ENCODE measurements at places on chromosomes 2 and 18.

DNA sequence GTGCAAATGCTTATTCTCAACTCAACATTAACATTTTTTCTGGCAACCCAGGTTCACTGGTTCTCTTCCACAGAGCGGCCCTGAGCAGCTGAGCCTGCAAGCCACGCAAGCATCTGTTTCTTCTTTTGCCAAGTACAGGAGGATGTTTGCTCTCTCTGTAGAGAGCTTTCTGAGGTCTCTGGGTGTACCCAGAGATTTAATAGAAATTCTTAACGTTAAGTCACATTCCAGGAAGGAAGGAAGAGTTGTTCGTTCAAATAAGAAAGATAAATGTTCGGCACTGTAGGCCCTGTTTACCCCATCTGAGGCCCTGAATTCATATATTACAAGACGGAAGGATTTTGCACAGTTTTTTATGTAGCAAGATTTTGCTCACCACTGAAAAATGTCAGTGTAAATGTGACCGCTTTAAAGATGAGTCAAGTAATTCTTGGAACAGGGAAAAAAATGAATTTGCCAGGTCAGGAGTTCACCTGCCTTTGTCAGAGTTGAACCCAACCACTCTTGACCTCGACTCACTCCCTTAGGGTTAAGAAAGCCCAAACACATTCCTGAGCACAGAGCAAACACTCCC is 30.1 kb downstream of the KCTD18 start:
- DNase-seq, result no peak

DNA sequence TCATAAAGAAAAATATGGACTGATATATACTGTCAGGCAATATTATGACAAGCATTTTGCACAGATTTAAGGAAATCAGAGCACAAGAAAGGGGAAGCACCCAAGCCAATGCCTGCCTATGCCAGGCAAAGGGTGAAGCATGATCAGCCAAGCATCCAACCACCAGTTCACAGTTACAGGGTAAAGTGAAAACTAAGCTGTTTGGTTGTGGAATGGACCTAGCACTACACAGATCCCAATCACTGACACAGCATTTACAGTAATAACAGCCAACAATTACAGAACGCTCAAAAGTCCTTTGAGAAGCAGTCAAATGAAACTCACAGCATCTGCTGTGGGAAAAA is 90.3 kb downstream of the SP3 start:
- no peak for DNase-seq

DNA sequence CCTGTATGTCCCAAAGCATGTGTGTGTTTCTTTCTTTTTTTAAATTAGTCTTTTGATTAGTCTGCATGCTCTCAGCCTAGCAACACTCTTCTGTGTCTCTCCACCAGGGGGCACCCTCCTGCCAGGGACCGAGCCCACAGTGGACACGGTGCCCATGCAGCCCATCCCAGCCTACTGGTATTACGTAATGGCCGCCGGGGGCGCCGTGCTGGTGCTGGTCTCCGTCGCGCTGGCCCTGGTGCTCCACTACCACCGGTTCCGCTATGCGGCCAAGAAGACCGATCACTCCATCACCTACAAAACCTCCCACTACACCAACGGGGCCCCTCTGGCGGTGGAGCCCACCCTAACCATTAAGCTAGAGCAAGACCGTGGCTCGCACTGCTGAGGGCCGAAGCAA is 93.8 kb downstream of the NRP2 start:
- no peak for DNase-seq

DNA sequence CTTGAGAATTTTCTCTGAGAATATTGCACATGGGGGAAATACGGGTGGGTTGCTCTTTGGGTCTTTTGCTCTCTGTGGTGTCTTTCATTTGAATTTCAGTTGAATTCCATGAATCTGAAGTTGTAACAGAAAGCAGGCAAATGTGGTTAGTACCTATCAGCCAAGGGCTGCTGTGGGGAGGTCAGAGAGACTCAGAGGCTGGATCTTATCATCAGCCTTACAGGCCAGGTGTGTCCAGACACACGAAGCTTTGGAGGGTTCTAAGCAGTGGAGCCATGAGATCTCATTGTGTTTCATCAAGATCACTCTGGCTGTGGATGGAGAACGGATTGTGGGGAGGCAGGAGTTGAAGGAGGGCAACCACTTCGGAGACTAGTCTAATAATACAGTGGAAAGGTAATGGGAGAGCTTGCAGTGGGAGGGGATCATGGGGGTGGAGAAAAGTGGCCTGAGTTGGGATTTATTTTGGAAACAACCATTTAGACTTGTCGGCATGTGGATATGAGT is 68.1 kb downstream of the GNAL start:
- DNase-seq, result no peak

DNA sequence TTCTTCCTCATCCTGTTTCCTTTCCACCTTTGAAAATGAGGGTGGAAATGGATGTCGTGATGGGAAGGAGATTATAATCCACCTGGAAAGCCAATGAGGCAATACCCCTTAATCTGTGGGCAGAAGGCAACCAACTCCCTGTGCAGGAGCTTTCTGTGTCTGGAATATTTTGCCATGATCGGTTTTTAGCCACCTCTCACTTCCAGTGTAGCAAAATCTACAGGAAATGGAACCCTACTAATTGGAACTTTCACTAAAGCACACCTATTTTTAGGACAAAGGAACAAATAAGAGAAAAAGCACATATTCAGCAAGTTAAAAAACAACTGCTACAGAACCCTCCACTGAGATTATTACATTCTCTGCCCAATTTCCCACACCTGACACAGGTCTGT is 112.1 kb upstream of the SMAD7 start:
- no peak for DNase-seq

- DNase-seq, result no peak
These were observed 287.7 kb downstream of the SRBD1 start for GRCh38 chr2:45323344-45323743.

GRCh38 chr2:203310688-203311436 is 17.3 kb upstream of the ABI2 start:
- DNase-seq, result no peak

GRCh38 chr2:233164967-233165366 is 86.5 kb upstream of the ATG16L1 start:
- DNase-seq, result no peak

- DNase-seq, result no peak
These were observed 36.5 kb downstream of the EFR3B start for GRCh38 chr2:25078170-25079049.

GRCh38 chr2:188308483-188308882 is 16.8 kb downstream of the GULP1 start:
- DNase-seq, result no peak

DNA sequence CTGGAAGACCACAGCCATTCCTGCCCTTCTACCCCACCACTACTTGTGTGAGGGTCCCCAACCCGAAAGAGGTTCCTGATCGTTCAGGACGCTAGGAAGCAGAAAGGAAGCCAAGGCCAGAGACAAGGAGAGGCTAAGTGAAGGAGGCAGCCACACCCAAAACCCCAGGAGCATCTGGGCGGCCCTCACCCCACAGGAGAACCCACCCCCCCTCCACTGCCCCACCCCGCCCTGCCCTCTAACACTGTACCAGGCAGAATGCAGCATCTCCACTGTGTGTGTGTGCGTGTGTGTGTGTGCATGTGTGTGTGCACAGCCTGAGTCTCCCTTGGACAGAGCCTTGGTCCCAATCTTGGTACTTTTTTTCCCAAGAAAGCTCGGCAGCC is 207.5 kb upstream of the HAAO start:
- no peak for DNase-seq

GRCh38 chr18:29174891-29175290 is 998.0 kb upstream of the CDH2 start:
- DNase-seq, result no peak

DNA sequence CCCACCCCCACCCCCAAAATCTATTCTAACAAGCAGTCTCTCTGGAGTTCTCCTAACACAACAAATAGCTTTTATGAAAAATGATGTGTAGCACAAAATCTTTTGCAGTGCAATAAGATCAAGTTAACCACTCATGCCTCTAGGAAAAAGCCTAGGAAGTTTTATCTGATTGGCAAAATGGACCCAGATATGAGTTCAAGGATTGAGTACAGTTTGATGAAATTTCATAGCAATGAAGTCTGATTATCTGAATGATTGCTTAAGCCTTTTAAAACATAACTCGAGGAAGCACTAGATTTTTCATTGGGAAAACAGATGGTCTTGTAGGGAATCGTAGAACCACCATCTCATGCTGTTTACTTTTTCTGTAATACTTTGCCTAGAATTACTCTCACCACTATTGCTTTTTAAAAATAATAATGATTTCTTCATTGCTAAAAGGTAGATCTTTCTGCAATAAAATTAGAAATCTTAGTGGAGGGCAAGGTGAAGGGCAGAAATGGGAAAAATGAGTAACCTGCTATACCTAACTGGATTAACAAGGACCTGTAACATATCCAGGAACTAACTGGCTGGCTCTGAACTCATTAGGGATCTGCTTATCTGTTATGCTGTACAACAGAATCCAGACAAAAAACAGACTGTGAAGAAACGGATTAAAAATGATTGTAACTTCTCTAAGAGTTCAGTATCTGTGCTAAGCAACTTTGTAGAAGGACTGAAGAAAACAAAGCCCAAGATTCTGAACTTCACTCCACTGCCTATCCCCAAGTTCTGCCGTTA is 73.7 kb upstream of the ETAA1 start:
- no peak for DNase-seq

- no peak for DNase-seq
These were observed 103.2 kb upstream of the WDR75 start for GRCh38 chr2:189338115-189338514.

GRCh38 chr18:46676182-46676835 is 19.3 kb upstream of the LOXHD1 start:
- no peak for DNase-seq

- DNase-seq, result no peak
These were observed 264.8 kb downstream of the ARHGAP15 start for GRCh38 chr2:143394062-143394461.

Data from central memory CD8-positive, alpha-beta T cell (primary cell).